ENCODE measurements at places on chromosomes 1 and 21. TPM values are rescaled to one million over a fixed set of nuclear protein-coding genes. Genes with fewer than 3 reads are reported as not detected.

GRCh38 chr1:221892301-221892830, 150.5 kb upstream of the DUSP10 start:
- no peak for DNase-seq

Gene UBXN10
- not detected for total RNA-seq

DNA sequence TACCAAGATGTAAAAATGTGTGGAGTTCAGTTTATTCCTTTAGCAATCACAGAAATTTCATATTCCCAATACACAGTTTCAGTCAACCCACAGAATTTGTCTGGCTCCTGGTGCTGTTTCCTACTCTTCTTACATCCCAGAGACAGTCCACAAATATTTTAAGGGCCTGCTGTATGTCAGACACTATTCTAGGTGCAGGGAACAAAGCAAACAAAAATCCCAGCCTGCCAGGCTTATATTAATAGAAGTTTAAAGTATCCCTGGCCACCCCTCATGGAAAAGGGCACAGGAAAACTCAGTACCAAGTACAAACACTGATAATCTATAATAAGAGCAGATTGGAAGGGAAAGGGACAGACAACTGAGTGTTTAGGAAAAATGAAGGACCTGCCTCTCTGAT, 194.8 kb downstream of the ZP4 start:
- DNase-seq = no peak

Gene SLAMF6
- not detected for total RNA-seq

DNA sequence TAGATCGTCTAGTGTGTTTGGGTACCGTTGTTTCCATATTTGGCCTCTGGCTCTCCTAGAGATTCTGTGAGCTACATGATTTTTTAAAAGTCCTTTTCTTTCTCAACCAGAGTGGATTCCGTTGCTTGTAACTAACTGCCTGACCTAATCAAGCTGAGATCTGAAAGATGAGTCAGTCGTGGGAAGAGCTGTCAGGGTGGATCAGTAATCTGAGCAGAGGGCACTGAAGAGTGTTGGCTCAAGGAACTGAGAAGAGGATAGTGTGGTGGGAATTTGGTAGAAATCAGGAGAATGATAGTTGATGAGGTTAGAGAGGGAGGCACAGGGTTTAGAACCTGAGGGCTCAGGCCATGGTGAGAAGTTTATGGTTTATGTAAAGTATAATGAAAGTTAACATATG, 52.2 kb downstream of the TRAF5 start:
- no peak for DNase-seq

- no peak for DNase-seq
These were observed 73.4 kb upstream of the EDN2 start for GRCh38 chr1:41557751-41558455.

Gene SELP
- not detected for total RNA-seq

DNA sequence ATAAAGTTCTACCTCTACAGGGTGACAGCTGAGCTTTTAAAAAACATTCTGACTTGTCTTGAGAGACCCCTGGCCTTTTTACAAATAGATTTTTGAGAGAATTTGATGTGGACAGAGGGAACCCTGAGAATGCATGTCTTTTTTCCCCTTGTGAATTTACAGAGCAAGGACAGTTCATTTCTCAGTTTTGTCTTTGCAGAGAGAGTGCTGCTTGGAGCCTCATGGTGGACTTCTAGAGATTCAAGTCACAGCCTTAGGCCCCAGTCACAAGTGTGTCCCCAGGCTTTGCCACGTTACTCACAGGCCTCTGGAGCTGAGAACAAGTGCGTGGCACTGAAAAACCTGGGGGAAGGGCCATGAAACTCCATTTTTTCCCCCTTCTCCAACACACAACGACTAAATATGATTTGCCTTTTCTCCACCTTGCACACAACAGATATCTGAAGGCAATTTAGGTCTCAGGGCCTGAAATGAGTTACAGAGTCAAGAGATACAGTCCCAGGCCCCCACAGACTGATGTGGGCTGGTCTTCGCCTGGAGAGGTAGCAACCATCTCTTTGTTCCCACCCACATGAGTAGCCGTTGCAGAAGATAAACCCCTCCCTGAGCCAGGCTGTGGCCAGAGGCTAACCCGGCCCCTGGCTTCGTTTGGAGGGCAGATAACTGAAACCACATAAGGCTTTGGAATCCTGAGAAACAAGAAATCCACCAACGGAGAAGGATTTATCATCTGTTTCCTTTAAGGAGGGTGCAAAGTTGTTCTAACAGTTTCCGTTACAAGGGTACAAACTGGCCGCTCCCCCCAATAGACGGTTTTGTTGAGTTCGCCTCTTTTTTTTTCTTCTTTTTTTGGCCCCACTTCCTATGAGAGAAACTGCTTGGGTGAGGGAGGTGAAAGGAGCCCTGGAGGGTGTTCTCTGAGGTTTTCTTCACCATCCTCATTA, 1.0 kb upstream of the PIGV start:
- no peak for DNase-seq

- DNase-seq = no peak
These were observed 15.7 kb upstream of the RCAN1 start for GRCh38 chr21:34630536-34631143.

Gene HEYL
- 11.8 TPM for total RNA-seq

DNA sequence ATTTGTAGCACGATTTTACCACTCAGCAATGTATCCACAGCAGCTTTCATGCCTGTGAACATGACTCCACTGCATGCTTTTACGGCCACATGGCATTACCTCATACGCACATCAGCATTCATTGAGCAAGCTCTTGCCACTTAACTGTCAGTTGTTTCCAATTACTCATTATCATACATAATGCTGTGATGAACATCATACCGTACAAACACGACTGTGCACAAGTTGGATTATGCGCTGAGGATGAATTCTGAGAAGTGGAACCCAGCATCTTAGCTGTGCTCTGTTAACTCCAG, 9.6 kb downstream of the UMODL1 start:
- DNase-seq = no peak
